ENCODE measurements at places on chromosomes 5 and 9.

DNA sequence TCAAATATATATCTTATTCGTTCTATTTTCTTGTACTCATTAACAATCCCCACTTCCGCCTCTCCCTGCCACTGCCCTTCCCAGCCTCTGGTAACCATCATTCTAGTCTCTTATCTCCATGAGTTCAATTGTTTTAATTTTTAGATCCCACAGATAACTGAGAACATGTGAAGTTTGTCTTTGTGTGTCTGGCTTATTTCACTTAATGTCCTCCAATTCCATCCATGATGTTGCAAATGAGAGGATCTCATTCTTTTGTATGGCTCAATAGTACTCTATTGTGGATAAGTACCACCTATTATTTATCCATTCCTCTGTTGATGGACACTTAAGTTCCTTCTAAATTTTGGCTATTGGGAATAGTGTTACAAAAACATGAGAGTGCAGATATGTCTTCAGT lies 17.2 kb upstream of the CMYA5 start:
- no peak for DNase-seq

DNA sequence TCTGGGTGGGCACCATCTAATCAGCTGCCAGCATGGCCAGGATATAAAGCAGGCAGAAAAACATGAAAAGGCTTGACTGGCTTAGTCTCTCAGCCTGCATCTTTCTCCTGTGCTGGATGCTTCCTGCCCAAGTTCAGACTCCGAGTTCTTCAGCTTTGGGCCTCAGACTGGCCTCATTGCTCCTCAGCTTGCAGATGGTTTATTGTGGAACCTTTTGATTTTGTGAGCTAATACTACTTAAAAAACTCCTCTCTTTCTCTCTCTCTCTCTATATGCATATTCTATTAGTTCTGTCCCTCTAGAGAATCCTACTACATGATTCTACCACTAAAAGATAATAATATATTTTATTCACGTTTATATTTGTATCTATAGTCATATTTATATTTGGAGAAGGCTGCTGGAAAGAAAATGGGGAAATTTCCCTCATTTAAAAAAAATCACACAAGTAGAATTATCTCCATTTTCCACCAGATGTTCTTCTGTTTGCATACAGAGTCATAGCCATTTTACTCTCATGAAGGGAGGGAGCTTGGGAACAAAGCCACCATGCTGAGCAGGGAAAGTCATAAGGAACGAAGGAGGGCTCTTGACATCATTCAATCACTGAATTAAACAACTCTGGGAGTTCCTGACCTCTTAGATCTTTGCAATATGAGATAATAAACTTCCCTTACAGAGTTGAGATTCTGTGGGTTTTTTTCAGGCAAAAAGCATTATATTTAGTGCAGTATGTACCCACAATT lies 1137.4 kb upstream of the CDH18 start:
- DNase-seq: no peak

DNA sequence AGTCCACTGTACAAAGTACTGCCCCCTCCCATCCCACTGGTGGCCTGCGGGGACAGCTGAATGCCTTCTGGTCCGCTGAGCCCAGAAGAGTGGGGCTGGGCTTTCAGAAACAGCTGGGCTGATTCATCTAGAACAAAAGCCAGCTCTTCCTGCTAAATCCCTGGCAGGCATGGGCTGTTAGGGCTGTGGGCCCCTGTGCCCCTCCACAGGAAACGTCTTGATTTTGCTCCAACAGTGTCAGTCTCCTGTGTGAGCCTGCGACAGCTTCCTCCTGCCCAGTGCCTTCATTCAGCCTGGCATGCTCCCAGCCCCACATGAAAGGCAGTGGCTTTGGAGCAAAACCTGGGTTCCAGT lies 6.9 kb upstream of the GSN start:
- DNase-seq: no peak

DNA sequence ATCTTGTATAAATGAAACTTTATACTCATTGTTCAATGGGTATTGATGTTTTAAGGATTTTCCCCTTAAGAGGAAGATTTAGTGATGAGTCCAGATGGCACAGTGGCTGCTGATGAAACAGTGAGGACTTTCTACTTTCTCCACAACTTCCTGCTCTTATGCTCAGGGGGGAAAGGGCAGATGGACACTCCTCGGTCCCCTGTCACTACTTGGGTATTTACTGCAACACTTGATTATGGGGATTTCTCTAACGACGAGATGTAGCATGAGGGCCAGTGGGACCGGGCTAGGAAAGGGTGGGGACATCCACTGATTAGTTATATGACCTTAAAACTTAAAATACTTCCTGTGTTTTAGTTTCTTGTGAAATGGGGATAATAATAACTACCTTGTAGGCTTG lies 146.1 kb upstream of the HMHB1 start:
- no peak for DNase-seq

DNA sequence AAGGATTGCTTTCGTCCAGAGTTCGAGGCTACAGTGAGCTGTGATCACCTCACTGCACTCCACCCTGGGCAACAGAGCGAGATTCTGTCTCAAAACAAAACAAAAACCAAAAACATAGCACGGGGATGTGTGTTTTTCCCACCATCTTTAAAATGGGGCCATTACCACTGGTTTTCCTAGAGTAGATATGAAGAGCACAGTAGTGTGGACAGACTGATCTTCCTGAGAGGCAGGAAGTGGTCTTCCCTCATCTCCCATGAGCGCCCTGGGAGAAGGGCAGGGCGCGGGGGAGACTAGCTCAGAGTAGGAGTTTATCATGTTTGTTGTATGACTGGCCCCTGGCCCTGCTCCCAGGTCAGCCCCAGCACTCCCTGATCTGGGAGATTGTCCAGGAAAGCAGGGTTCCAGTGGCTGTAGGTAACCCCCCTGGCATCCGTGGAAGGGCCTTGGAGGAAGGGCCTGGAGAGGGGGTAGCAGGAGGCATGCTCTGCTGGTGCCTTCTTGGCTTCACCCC lies 2.3 kb downstream of the SUSD3 start:
- DNase-seq: no peak

DNA sequence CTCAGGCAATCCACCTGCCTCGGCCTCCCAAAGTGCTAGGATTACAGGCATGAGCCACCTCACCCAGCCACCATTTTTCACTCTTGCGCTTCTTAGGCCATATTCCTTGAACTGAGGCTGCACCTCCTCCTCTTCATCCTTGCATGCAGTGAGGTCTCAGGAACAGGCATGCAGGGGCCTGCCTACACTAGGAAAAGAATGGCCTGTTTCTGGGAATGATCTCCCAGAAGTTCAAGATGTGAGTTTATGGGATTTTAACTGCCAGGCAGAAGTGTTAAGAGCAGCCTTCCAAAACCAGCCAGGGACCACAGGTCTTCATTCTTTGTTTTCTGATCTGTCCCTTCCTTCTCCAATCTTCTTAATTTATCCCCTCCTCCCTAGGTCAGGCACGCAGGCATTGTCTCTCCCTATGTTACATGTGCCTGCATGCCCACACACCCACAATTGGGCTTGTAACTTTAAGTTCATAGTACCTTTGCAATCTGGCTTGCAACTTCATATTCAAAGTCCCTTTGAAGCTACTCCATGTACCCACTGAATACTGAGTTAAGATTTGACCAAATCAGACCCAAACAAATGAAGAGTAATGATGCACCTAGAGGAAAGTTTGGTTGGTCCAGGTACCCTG lies 10.5 kb upstream of the HSPA4 start:
- DNase-seq: no peak

GRCh38 chr5:142012186-142012785 lies 541 bp downstream of the GNPDA1 start:
- peak; percentile 55 for DNase-seq

GRCh38 chr5:170584003-170584402 lies 80.2 kb downstream of the KCNIP1 start:
- no peak for DNase-seq

DNA sequence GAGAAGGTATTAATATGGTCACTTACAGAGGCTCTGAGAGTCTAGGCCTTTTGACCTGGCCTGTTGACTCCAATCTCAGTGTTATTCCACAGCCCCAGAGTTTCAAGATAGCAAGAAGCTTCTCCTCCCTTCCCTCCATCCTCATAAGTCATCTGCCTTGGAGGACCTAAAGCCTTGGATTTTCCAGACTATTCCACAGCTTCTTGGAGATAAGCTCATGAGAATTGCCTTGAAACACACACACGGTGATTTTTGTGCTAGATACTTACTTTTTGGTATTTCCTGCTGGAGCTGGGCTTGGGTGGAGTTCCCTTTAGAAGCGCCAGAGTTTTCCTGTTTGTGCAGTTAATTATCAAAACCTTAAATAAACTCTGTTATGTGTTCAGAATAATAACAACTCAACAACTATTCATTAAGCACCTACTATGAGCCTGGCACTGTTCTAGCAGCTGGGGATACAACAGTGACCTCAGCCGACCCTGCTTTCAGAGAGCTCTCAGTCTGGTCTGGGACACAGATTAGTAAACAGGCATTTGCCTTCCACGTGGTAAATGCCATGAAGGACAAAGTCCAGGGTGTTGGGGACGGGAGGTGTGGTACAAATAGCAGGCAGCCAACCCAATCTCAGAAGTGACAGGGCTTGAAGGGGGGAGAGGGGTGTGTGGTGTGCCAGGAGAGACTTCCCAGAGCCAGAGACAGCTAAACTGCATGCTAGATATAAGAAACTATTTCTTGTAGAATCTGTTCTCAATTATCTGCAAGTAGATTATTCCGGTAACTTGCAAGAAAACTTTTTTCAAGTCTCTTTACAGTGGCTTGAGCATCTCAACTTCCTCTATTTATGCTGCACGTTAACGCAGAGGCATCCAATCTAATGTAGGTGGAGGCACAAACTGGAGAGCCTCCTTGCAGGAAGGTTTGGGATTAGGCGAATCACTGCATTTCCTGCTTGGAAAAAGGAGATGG lies 55.9 kb upstream of the KLF9 start:
- no peak for DNase-seq

DNA sequence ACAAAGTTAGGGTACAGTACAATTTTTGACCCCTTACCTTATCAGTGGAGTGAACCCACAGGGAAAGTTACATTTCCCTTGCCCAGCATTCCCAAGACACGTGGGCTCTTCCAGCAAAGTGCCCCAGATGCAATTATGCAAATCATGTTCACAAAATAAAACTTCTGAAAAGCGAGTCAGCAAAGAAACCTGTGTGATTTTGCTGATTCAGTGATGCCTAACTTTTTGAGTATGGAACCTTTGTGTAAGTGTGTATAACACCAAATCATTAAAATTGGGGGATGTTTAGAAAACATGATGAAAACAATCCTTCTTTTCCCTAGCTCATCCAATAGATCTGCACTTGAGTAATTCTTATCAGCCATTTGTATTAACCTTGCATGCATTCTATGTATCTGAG lies 52.6 kb downstream of the SH3RF2 start:
- no peak for DNase-seq

DNA sequence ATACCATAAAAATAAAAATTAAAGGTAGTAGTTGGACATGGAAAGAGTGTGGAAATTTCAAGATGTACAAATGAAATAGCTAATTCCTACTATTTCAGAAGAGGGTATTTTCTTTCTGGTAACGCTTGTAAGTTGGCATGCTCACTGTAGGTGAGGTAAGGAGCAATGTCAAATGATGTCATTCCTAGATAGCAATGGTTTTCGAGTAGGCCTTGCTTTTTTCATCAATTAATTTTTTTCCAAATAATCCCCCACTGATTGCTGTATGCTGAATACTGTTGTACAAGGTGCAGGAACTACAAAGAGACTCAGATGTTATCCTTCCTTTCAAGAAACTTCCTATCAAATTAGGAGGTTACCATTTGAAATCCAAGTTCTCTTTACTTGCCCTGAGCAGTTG lies 928 bp upstream of the SELENOP start:
- no peak for DNase-seq

- no peak for DNase-seq
Observed at GRCh38 chr5:160685695-160686094, 166.3 kb downstream of the ATP10B start.

DNA sequence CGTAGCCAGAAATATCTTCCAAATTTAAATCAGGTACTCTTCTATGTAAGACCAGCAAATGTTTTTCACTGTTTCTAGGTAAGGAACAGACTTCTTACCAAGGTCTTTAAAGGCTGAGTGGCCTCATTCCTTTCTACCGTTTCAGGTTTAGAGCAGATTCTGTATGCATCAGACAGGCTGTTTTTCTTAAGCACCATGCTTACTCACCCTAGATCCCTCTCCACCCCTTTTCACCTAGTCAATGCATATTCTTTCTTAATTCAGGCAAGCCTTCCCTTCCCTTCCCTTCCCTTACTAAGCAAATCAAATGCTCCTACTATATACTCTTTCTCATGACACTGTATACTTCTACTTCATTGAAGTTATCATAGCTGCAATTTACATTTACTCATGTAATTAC lies 70.7 kb downstream of the RFX3 start:
- no peak for DNase-seq

- DNase-seq: no peak
Observed at GRCh38 chr5:79508354-79508753, 5.6 kb downstream of the HOMER1 start.

DNA sequence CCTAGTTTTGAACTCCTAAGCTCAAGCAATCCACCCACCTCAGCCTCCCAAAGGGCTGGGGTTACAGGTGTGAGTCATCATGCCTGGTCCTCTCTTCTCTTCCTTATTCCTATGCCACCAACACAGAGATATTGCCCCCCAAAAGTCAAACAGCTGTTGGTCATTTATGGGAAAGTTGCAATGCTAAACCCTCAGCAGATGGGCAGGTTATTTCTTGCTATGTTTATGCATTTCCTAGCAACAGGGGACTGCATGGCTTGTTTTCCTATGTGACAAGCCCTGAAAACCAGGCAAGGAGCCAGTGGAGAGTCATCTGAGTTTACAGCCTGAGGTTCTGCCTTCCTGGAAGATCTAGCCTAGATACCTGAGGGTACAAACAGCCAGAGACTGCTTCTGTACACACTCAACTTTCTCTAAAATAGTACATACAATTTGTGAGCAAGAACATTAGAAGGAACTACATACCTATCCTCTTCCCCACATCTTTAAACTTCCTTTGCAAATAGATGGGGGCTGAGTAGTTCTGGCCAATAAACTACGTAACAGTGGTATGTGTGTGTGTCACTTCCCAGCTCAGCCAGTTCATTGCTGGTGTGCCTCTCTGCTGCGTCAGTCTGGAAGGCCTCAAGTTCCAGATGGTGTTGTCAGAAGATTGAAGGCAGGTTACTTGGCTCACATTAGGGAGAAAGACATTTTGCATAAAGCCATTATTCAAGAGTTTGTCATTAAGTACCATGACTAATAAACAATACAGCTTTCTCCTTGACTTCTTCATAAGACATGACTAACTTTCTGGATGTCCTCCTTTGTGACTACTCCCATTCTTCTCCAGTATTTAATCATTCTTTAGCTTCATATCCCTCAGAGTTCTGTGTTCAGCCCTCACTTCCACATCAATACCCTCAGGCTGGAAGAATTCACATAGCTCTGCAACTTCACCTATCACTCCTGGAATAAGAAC lies 65.3 kb downstream of the CSNK1A1 start:
- DNase-seq: no peak

GRCh38 chr5:53262348-53262970 lies 152.9 kb upstream of the MOCS2 start:
- DNase-seq: no peak

- DNase-seq: no peak
Observed at GRCh38 chr5:58795327-58795726, 212.5 kb downstream of the RAB3C start.

- no peak for DNase-seq
Observed at GRCh38 chr9:76662476-76663281, 101.6 kb upstream of the PCA3 start.
